ENCODE measurements at places on chromosomes 5 and 9.

GRCh38 chr5:172630082-172630481, 11.0 kb upstream of the NEURL1B start:
- DNase-seq, result no peak

GRCh38 chr5:73792687-73793320, 166.8 kb downstream of the ARHGEF28 start:
- peak; percentile 7 for DNase-seq

DNA sequence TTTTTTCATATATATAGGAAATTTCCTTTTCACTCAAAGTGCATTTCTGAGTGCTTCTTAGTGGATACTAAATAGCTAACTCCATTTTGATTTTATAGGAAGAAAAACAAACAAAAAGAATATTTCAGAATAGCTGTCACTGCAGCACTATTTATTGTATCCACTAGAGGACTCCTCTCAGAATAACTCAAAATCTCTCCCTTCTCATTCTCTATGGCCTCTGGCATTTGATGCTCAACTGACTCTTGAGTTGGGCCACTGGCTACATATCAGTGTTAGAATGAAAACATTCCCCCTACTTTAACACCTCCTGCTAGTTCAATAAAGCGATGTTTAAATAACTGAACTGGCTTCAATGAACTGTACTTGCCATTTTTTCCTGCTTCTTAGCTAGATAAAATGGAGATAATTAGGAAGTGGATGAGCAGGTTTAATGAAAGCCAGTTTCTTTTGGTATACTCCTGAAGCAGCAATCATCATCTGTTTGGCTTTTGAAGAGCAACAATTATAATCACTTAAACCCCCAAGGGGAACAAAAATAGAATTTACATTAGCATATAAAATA, 16.6 kb upstream of the ELAVL2 start:
- no peak for DNase-seq

GRCh38 chr9:86126998-86127972, 27.9 kb upstream of the GOLM1 start:
- DNase-seq, result peak; percentile 49

GRCh38 chr5:39021413-39021812, 52.8 kb downstream of the RICTOR start:
- DNase-seq, result no peak

Data from NCI-H1930 (cell line).